ENCODE measurements at places on chromosomes 4 and X.

GRCh38 chr4:92060333-92060732 lies 243.4 kb upstream of the GRID2 start:
- DNase-seq, result no peak

GRCh38 chr4:54095110-54095825 lies 4.7 kb upstream of the GSX2 start:
- no peak for DNase-seq

DNA sequence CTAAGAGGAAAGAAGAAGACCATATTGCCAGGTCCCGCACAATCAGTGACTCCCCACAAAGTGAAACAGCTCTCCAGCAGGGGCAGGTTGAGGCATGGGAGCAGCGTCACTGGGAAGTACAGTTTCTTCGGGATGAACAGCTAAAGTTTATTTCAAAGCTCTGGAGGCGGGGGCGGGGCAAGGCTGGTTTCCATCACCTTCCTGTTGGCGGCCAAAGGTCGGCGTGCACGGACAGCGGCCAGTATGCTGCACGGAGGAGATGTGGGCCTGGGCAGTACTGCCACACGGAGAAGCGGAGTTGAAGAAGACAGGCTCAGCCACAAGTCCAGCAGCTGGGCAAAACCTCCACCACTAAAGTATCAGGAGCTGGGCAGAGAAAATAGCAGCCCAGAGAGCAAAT lies 951 bp upstream of the ZNF518B start:
- DNase-seq, result no peak

DNA sequence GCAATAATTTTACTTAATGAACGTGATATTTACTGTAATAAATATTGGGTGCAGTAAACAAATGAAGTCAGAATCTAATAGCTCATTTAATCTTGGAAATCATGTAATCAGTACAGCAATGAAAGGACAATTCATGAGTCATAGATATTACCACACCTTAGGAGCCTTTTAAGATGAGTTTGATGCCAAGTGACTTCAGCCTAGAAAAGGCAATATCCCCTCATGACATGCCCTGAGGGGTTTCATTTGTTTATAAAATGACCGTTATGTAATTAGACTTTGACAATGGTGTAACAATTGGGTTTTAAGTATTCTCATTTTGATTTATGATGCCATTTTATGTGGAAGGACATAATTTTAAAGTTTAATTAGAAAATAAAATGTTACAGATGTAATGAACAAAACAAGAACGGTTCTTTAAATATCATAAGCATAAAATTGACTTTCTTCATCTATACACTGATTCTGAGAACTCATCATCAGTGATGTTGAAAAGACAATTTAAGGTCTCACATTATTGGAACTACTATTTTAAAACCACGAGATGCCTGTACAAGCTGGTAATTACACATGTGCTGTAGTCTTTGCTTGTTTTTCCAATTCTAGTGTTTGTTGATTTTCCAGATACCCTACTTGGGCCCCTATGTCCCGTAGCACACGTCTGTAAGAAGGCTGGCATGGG lies 5.0 kb downstream of the FGF2 start:
- no peak for DNase-seq

DNA sequence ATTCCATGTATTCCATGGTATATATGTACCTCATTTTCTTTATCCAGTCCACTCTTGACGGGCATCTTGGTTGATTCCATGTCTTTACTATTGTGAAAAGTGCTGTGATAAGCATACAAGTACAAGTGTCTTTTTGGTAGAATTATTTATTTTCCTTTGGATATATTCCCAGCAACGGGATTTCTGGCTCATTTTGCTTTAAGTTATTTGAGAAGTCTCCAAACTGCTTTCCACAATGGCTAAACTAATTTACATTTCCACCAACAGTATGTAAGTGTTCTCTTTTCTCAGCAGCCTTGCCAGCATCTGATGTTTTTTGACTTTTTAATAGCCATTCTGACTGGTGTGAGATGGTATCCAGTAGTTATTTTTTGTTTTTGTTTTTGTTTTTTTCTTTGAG lies 17.6 kb upstream of the FAT4 start:
- no peak for DNase-seq

- DNase-seq, result no peak
Observed at GRCh38 chr4:128468123-128468989, 180.7 kb upstream of the PGRMC2 start.

- DNase-seq, result no peak
Observed at GRCh38 chr4:105504744-105505143, 30.9 kb upstream of the PPA2 start.

DNA sequence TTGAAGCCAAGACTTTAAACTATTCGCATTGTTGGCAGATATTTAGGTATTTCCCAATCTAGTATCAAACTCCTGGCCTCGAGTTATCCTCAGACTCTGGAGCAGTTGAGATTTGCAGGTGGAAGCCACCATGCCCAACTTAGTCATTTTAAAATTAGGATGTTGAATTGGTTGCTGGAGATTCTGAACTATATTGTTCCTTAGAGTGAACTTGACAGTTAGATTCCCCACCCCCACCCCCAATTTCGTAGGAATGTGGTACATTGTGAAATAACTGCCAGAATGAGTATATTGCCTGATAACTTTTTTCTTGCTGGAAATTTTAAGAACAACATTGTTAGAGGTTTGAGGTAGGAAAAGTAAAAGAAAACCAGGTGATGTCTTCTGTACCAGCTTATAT lies 2.3 kb downstream of the NOCT start:
- DNase-seq, result no peak
